ENCODE measurements at places on chromosomes 16 and 17.

DNA sequence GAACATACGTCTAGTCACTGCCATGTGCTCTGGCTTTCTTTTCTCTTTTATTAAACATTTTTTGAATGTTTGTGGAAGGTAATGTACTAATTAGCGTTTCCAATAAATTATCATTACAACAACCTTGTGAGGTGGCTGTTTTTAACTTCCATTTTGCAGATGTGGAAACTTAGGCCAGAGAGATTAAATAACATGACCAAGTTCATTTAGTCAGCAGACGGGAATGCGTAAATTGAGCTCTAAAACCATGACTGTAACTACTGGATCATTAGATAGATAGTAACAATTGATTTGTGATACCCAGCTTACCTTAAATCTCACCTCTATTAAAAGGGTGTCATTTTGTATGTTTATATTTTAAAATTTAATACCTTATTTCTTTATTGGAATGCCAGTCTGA, 49.4 kb downstream of the RABEP1 start:
- no peak for DNase-seq

DNA sequence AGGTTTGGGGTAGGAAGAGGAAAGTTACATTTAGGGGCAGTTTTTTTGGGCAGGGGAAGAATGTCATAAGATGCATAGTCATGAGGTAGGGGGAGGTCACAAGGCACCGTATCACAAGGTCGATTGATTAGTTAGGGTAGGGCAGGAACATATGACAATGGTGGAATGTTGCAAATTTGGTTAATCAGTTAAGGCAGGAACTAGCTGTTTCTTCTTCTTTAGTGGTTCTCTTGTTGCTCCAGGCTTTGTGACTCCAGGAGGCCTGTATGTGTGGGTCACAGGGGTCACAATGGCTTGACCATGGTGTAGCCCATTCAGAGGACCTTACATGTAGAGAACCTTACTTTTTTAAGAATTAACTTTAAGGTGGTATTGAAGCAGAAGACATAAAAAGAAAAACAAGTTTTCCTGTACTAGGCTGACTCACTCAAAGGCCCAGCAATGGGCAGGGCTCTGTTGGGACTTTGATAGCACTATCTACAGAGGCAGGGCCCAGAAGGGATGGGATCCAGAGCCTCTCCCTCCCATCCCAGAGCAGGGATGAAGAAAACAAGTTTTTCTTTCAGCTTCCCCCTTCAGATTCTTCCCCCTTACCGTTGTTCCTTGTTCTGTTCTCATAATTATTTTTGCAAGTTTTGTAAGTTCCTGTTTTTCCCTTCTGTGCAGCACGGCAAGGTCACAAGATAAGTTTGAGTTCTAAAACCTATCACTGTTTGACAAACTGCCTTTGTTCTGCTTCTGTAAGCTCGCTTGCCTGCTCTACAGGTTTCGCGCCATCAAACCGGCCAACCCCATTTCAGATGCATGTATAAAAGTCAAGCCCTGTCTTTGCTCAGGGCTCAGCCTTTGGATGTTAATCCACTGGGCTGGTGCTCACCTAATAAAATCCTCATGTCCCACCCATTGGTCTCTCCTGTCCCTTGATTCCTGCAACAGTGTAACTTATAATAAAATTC, 45.8 kb upstream of the ATF7IP2 start:
- DNase-seq = no peak

DNA sequence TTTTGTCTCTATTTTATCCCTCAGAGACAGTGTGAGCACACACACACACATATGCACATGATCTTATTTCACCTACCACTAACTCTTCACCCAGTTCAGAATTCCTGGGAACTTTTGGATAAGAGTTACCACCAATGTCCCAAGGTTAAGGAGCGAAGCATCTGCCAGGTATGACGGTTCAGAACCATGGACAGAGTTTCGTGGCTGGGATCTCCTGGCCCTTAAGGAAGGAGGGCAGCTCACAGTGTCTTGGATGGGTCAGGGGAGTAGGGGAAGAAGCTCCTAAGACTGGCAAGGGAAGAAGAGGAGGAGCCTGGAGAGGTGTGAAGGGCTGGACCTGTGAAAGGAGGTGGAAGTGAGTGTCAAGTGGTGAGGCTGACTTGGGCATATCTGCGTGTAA, 23.0 kb upstream of the TMEM132E start:
- DNase-seq = no peak

DNA sequence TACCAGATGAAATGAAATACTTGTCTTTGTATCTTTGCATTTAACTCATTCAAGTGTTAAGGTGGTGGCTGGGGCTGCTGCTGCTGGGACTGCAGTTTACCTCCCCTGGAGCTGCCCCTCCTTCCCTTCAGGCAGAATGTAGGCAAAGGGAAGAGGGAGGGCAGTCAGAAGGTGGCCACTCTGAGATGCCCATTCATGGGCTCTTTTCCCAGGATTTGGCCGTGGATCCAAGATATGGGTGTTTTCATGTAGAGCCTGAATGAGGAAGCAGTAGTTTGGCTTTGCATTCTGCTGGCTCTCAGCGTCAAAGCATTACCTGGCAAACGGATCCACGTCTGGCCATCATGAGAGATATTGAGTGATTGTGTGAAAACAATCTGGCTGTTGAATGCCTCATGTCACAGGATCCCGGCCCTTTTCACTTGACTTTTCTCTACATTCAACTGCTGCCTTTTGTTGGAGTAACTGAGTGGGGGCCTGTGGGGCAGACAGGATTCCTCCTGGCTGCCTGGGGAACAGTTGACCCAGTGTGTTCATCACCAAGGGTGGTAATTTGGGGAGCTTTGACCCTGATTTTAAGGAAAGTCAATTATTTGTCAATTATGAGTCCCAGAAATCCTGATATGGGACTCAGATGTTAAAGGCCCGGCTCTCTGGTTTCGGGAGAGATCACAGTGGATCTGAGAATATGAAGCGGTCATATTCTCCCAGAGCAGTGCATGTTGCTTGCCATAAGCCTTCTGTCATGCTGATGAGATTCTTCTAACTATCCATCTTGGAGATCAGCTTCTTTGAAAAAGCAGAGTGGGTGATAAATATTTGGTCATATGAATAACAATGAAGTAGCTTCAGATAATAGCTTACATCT, 236.8 kb downstream of the IRX3 start:
- DNase-seq = no peak

- no peak for DNase-seq
These were observed 34.3 kb downstream of the MYH3 start for GRCh38 chr17:10622617-10623485.

GRCh38 chr17:40342504-40343218, 21.9 kb downstream of the GJD3 start:
- DNase-seq = no peak

GRCh38 chr16:24920568-24920967, 74.8 kb downstream of the SLC5A11 start:
- no peak for DNase-seq

- DNase-seq = no peak
These were observed 29.8 kb downstream of the TMEM132E start for GRCh38 chr17:34609210-34609609.

DNA sequence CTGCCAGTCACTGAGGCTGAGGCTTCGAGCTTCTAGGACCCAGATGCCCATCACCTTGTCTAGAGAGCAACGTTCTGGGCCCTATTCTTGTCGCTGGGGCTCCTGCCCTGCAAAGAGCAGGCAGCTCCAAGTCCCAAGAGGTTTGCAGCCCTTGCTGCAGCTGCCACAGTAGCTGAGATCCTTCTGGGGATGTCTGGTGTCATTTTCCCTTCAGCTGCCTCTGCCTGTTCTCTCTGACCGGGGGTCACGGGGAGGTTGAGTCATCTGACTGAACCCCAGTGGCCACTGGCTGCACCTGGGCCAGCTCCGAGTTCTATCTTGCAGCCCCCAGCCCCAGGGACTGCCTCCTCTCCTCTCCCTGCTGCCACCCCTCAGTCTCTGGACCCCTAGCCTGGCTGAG, 4.9 kb downstream of the WSCD1 start:
- DNase-seq = no peak

DNA sequence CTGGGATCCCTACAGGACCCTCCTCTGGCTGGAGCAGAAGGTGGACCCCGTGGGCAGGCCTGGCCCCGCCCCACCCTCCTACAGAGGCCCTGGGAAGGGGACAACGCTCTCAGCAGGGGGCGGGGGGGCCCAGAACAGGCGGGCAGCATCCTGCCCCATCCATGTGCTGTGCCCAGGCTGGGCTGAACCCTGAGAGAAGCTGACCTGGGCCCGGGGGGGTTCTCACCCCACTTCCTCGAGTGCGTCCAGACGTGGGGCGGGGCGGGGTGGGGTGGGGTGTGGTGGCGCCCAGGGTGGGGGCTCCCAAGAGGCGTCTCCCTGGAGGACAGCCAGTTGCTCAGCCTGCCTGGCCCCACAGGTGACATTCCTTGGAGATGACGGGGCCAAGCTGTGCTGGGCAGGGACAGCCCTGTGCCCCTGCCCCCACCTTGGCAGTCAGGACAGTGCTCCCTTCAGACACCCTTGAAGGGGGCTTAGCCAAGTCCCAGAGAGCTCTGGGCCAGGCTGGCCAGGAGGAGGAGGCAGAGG, 390 bp upstream of the UNC13D start:
- no peak for DNase-seq

Measured in activated T-cell treated with anti-CD3 and anti-CD28 coated beads, Interleukin-2, amount 50 U/mL, for 4 hours (primary cell).